ENCODE measurements at places on chromosomes 16 and 17.

GRCh38 chr17:9218911-9219310 is 197.6 kb downstream of the NTN1 start:
- DNase-seq: no peak

DNA sequence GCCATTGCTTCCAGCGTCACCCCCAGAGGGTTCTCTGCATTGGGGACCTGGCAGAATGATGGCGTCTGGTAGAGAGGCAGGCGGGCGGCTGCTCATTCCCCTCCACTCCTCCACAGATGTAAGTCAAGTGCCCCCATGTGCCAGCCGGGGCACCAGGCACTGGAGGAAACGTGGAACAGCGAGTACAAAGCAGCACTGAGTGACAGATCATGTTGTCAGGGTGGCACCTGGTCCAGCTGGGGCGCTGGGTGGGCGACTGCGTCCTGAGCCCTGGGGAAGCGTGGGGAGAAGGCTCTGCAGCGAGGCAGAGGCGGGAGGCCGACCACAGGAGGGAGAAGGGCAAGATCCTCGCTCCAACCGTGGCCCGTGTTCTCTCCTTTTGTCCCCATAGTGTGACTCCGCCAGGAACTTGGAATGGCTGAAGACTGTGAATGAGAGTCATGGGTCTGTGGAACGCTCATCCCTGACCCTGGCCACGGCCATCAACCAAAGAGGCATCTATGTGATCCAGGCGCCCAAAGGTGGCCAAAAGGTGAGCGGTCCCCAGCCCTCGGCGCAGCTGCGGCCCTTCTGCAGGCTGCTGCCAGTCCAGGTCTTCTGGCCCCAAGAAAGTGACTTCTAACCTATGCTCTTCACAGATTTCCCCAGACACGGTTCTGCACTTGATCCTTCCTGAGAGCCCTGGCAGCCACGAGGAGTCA is 76.7 kb downstream of the RNF213 start:
- DNase-seq: no peak

- DNase-seq: no peak
Measured at GRCh38 chr16:24876231-24876630, 30.5 kb downstream of the SLC5A11 start.

DNA sequence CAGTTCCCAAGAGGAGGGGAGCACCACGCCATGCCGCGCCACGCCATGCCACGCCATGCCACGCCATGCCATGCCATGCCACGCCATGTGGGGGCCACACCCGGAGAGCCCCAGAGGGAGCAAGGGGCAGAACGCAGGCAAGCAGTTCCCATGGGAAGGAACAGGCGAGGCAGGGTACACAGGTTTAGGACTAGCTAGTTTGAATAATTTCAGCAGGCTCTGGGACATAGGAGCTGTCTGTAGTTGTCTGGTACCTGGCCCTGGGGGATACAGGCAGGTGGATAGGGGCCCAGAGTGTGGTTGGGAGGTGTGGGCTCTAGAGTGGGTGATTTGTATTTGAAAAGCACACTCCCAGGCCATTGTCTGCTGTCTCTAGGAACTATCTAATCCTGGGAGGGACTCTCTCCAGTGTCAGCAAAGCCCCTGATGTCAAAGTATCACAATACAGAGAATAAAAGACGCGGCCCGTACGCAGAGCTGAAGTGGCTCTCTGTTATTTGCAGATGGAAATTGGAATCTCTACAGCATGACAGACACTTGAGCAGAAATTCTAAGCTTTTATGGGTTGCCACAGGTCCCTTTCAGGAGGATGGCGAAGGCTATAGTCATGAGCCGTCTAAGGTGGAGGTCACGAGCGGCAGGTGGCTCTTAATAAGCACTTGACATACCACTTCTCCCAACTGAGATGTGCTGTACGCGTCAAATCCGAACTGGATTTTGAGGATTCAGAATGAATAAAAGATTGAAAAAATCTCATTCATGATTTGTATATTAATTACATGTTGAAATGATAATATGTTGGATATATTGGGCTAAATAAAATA is 220.8 kb upstream of the TNRC6C start:
- DNase-seq: no peak

Measured in HS-5 (cell line).